ENCODE measurements at places on chromosomes 5 and 9.
A peak's percentile ranks its signal among the peaks of the same experiment; 100 is the strongest.

- DNase-seq = no peak
These were observed 2.5 kb downstream of the PTGES2 start for GRCh38 chr9:128124873-128125579.

DNA sequence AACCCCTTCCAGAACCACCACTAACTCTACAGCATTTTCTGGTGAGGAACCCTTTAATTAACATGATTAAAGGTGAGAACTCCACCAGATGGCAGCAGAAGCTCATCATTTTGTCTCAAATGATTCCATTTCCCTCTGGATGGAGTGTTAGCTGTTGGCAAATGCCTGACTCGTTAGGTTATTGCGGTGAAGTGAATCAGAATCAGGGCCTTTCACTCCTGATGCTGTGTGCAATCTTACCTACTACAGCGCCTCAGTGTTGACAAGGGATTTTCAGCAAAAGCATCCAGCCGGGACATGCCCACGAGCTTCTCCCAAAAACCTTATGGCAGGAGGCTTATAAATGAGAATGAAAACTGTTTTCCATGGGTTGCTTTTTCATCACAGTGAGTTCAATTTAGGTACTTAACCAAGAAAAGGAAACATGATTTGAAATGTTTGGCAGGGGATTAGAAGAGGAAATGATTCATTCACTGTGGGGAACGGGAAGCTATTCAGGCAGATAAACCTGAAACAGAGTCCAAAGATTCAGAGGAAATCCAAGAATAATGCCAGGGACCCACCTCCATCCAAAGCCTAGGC is 48.0 kb upstream of the CAST start:
- peak; percentile 14 for DNase-seq

DNA sequence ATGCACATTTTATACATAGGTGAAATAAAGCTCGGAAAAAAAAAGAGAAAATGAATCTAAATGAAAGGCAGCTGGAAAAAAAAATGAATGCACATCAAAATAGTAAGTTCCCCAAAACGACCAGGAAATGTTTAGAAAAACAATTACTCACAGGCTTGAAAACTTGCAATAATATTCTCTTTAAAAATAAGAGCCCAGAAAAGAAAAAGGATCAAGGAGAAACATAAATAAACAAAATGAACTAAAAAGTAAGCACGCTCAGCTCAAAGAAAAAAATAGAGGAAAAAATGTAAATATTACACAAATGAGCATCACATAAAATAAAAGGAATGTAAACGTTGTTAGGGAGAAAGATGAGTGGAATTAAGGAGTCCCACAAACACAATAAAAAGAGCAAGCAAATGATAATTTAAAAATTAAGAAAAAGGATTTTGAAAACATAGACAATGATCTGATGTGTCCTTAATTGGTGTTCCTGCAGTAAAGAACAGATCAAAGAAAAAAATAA is 54.2 kb downstream of the SLC27A6 start:
- DNase-seq = no peak

- no peak for DNase-seq
These were observed 451.3 kb downstream of the SEMA5A start for GRCh38 chr5:9094582-9094981.

- no peak for DNase-seq
These were observed 5.8 kb downstream of the BSPRY start for GRCh38 chr9:113355040-113355596.
